Neural progenitor cell (in vitro differentiated cells): ENCODE measurements at places on chromosomes 2 and 18. TPM values are rescaled to one million over a fixed set of nuclear protein-coding genes. Genes with fewer than 3 reads are reported as not detected.

GRCh38 chr2:18066066-18066465 is 187.6 kb downstream of the KCNS3 start:
- no peak for DNase-seq

DNA sequence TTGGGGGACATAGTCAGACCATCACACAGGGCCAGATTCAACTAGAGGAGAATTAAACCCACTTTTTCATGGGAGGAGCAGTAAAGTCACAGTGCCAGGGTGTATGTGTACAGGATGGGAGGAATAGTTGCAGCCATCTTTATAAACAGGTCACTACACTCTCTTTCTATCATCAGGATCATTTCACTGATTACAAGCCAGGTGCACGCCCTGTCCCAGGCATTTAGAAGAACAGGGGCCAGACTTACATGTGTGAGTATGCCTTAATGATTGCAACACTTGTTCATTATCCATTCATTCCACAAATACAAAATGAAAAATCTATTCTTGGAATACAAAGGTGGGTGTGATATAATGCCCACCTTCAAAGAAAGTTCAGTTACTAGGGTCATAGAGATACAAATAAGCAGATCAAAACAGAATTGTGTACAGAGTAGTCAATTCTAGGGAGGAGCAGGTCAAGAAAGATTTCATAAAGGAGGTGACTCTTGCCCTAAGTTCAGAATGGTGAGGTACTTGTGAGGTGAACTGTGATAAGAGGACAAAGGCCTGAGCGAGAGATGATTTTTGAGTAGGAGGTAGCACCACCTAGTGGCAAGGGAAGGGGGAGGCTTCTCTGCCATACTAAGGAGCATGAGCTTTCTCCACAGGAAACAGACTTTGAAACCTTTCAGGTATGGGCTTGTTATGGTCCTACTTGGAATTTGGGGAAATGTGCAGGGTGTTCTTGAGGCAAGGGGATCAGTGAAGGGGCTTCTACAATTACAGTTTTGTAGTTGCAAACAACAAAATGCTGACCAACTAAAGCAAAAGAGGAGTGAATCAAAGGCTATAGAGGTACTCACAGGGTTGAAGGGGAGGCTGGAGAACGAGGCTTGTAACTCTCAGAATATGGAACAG is 156.3 kb downstream of the SUCLG1 start:
- peak; percentile 69 for DNase-seq

GRCh38 chr2:9178904-9179571 is 27.6 kb upstream of the ASAP2 start:
- no peak for DNase-seq

DNA sequence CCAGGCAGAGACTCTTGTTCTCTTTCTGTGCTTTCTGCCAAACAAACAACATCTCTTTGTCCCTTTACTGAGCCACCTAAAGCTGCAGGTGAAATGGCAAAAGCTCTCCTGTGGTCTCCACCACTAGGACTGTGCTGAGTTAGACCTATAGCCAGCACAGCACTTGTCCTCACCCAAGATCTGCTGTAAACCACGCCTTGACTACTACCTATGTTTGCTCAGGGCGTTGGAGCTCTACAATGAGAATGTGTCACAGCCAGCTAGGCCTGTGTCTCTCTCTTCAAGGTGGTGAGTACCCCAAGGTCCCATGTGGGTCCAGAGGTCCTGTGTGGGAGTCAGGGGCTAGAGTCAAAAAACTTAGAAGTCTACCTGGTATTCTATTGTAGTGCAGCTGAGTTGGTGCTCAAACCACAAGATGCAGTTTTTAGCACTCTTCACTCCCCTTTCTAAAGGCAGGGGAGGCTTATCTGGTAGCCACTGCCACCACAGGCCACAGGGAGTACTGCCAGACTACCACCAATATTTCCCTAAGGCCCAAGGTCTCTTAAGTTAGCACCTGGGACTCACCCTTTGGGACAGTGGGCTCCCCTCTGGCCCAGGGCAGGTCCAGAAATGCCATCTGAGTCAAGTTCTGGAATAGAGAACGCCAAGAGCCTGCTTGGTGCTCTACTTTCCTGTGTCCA is 96.8 kb upstream of the RPRM start:
- no peak for DNase-seq

DNA sequence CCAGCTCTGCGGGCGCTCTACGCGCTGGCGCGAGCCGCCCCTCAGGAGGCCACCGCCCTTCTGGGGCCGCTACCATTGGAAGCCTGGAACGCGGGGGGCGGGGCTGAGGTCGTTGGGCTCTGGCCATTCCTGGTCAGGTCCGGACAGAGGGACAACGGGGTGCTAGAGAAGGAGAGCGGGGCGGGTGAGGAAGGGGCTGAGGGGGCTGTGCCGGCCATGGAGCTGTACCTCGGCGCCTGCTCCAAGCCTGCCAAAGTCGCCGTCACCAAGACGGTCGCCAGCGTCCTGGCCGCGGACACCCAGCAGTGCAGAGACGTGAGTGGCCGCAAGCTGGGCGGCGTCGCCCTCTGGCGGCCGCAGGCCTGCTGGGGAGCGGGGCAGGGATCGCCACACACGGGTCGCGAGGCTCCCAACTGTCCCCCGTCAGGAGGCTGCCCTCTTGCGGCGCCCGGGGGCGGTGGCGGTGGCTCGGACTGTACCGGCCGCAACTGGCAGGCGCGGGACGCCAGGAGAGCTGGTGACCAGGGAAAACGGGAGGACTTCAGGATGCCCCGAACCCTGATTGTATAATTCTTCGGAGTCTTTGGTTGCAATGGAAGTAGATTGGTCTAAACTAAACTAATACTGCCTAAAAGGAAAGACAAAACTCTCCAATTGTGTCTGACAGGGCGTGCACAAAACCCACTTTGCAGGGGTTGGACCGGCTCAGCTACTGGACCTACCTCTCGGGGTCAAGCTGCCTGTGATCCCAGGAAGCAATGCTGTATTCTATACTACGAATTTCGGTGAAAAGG is at the start of gene FSIP2:
TSS of gene FSIP2 (plus strand) at position 126 of the 794 bp plus-strand sequence. CDS start at position 217, 91 bp downstream.
- peak; percentile 96 for DNase-seq

DNA sequence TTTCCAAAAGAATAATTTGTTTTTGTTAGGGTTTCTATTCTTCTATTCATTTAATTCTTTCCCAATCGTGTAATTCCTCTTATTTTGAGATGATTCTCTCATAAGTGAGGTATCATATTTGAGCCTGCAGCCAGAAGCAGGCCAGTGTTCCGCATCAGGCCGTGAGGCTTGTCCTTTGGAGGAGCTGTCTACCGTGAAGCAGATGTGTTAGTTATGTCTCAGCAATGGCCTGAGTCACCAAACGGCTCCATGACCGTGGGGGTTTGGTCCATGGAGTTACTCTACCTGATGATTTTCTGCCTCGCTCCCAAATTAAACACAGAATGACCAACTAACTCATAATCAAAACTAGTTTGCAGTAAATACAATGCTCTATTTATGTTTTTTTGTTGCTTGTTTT is 64.2 kb upstream of the TMEM87B start:
- DNase-seq = no peak

DNA sequence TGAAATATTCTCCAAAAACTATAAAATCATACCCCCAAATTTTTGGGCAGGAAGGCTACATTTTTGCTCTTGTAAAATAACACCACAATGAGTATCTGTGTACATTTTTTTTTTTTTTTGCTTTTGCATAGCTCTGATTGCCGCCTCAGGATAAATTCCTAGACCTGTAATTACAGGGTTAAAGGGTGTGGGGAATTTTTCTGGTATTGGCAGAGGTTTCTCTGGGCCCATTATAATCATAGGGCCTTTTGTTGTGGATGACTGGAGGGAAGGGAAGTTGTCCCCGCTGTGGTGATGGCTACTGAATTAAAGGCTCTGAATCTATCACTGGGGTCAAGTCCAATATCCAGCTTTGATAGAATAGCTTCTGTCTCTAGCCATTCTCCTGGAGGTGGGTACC is 26.6 kb downstream of the CCDC195 start:
- no peak for DNase-seq

- no peak for DNase-seq
Observed at GRCh38 chr2:25835906-25836305, 42.4 kb downstream of the ASXL2 start.

GRCh38 chr2:152564754-152565551 is 152.3 kb downstream of the PRPF40A start:
- DNase-seq = no peak

Gene OSBPL6
- 14.0 and 14.8 TPM in 2 replicates for total RNA-seq

Gene LIMS1
- 19.4 and 30.8 TPM in 2 replicates for total RNA-seq

Gene SOX11
- 176 and 178 TPM in 2 replicates for total RNA-seq

Gene SLC16A14
- total RNA-seq = 10.8 and 12.4 TPM in 2 replicates
